IPS DF 19.7 (cell line): ENCODE measurements at places on chromosomes 2 and 18.

- no peak for DNase-seq
Observed at GRCh38 chr18:36496022-36496421, 198.5 kb downstream of the FHOD3 start.

DNA sequence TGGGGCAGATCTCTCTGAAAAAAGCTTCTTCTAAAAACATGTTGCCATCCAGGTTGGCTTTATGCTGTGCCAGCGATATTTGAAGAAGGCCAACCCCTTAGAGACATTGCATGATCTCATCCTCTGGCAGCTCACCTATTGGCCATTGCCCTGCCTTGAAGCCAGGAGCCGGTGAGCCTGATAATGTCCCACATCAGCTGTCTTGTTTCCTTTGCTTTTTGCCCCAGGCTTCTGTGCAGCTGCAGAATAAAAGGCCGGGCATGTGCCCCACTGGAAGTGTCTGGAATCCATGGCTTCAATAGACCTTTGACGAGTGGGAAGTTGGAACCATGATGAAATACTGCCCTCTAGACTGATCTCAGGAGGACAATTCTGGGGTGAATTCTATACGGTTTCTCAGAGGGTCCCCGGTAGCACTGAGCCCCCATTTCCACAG, 523.5 kb upstream of the ZEB2 start:
- DNase-seq: no peak

DNA sequence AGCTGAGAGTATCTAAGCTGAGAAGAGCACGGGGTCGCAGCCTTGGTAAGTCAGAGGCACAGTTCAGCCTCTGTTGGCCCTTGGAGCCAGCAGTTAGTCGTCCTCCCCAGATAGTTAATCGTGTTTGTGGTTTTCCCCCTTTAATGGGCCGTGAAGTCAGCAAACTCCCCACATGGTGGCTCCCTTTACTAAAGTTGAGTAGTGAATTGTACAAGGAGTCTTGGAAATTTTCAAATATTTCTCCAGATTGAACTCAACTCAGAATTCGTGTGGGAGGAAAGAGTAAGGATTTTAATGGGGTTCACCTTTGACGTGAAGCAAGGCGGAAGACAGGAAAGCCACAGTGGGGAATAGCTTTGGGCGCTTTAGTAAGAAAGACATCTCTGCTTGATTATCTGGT, 2.4 kb upstream of the ADCYAP1 start:
- no peak for DNase-seq

DNA sequence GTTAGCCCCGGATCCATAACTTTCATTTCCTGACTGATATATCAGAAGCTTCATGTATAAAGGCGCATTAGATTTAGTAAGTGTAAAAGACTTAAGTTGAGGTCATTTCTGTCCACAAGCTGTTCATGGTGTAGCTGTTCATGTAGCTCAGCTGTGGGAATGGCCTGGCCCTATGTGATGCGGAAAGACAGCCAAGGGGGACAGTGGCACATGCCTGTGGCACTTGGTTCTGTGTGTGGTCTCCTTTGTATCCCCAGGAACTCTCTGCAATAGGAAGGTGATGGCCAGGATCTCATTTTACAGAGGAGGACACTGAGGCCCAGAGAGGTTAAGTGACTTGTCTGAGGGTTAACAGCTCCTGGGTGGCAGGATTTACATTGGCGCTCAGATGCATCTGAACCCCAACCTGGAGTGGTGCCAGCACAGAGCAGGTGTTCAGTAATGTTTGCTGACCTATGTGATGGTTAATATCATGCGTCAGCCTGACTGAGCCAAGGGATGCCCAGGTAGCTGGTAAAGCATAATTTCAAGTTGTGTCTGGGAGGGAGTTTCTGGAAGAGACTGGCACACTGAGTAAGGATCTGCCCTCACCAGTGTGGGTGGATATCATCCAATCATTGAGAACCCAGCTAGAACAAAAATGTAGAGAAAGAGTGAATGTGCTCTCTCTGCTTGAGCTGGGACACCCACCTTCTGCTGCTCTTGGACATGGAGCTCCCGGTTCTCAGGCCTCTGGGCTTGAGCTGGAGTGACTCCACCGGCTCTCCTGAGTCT, 25.4 kb downstream of the HPCAL1 start:
- DNase-seq: no peak

GRCh38 chr2:120496235-120496634, 150.3 kb downstream of the INHBB start:
- DNase-seq: no peak

DNA sequence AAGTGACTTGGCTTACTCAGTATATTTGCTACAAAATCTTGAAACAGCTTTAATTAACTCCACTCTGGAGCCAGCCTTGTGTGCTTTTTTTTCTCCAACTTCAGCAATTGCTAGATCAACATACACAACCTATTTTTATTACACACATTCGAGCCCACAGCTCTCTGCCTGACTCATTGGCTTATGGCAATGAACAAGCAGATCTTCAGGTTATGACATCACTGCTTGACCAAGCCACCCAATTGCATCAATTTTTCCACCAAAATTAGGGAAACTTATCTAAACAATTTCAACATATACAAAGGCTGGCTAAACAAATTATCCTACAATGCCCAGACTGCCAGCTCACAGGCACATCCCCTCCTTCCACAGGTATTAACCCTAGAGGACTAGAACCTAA, 39.6 kb upstream of the PDK1 start:
- DNase-seq: no peak

DNA sequence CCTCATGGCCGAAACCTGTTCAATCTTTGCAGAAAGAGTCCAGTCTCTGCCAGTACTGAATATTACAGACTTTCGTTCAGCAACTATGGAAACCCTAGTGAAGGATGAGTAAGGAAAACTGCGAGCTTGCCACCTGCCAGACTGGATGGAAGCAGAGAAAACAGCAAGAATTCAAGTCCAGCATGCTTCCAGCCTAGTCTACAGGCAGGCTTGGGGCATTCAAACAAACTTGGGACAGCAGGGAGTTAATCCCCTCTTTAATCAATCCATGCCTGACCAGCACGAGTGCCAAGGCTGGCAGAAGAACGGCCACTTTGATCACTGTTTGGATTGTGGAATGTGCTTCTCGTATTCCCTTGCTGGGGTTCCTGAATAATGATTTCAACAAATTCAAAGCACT, 145.2 kb downstream of the EPHA4 start:
- no peak for DNase-seq

- no peak for DNase-seq
Observed at GRCh38 chr2:174566871-174567270, 30.7 kb downstream of the WIPF1 start.

GRCh38 chr2:210226223-210226622, 976 bp upstream of the ACADL start:
- DNase-seq: no peak

DNA sequence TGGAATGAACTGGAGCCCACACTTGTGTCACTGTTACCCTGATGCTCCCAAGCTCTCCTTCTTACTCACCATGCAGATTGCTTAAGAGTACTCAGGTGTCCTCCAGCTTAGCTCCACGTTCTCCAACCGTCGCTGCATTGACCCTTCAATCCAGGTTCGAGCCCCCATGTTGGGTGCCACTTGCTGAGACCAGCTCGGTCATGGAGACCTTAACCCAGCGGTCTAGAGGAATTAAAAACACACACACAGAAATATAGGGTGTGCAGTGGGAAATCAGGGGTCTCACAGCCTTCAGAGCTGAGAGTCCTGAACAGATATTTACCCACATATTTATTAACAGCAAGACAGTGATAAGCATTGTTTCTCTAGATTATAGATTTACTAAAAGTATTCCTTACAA, 229.1 kb upstream of the APCDD1 start:
- no peak for DNase-seq

- no peak for DNase-seq
Observed at GRCh38 chr18:48074929-48075706, 144.7 kb upstream of the SMAD2 start.

- DNase-seq: no peak
Observed at GRCh38 chr2:196983934-196984333, 57.4 kb upstream of the PGAP1 start.

DNA sequence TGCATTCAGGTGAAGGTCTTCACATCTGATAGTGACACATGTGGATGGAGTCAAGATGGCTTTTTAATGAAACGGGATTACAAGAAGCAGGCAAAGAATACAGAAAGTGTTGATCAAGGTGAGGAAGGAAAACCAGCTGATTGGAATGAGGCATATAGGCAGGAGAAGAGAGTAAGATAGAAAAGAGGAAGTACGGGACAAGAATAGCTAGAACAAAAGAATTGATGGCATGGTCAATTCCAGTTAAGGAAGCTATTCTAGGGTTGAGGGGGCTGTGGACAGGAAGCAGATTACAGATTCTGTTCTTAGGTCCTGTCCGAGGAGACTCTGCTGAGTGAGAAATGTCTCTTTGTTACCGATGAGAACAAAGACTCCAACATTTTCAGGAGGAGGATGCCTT, 13.2 kb upstream of the NCK2 start:
- no peak for DNase-seq

- DNase-seq: no peak
Observed at GRCh38 chr2:72897785-72898584, 10.8 kb downstream of the SPR start.

DNA sequence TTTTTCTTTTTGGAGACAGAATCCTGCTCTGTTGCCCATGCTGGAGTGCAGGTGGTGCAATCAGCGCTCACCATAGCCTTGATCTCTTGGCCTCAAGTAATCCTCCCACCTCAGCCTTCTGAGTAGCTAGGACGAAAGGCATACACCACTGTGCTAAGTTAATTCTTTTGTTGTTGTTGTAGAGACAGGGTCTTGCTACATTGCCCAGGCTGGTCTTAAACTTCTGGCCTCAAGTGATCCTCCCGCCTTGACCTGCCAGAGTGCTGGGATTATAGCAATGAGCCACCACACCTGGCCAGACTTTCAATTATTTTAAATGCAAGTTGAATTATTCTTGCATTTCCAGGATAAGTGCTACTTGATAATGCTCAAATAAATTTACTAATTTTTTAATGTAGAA, 126.5 kb downstream of the DTNB start:
- no peak for DNase-seq

GRCh38 chr2:138622613-138623012, 121.0 kb downstream of the SPOPL start:
- DNase-seq: no peak

- no peak for DNase-seq
Observed at GRCh38 chr2:134482131-134482723, 228.4 kb downstream of the MGAT5 start.

GRCh38 chr2:119696005-119696404, 17.0 kb downstream of the TMEM177 start:
- no peak for DNase-seq

DNA sequence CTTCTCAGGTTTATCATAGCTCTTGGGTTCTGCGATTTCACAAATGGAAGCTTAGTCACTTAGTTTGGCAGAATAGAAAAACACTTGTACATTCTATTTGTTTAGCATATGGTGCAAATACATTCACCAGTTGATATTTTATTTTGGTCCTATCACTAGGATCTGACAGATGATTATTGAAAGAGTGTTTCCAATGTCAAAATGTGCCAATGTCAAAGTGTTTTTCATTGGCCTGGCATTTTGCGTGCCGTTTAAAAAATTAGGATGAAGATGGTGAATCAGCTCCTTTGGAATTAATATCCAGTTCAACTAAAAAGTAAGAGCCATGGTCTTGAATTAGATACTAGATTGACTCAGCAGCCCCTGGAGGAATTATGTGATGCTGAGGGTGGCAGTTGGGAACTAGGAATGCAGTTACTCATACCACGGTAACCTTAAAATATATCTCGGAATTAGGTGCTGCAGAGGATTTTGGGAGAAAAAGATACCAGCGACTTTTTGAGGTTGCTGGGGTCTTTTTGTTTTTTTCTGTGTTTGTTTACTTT, 87.0 kb downstream of the SPHKAP start:
- no peak for DNase-seq

- DNase-seq: no peak
Observed at GRCh38 chr2:45731141-45731540, 79.7 kb downstream of the PRKCE start.

DNA sequence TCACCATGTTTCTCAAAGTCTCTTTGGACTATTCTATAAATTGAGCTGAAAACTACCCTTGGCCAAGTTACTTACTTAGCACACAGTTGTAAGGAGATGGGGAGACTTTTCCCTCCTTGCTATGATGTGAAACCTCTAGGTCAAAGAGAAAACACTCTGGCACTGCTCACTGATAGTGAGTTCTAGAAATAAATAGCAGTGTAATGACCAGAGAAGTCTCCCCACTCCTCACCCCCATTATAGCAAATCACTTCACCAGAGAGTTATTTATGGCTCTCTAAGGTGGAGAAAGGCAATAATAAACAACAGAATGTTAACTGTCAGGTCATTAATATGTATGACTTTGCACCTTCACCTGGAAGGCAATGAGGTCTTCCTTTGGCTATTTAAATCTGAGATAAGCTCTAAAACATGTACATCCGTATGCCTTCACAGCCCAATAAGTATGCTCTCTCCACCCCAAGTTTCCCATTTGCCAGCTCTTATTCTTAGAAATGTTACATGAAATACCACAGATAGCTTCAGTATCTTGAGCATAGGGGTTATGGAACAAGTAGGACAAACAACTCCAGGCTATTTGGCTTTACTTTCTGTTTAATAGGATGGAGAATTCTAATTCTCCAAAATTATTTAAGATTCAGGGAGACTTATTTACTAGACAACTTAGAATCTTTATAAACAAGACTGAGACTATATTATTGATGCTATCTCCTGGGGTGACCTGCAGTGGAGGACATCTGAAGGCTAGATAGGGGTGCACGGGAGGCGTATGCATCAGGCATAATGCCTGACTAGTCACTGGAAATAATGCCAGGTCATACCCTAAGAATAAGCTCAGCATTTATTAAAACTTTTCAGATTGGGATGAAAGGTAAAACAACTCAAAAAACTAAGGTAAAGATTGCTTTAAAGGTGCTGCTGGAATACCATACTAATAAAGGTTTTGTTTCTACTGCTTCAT, 65.3 kb upstream of the DTNB start:
- no peak for DNase-seq

DNA sequence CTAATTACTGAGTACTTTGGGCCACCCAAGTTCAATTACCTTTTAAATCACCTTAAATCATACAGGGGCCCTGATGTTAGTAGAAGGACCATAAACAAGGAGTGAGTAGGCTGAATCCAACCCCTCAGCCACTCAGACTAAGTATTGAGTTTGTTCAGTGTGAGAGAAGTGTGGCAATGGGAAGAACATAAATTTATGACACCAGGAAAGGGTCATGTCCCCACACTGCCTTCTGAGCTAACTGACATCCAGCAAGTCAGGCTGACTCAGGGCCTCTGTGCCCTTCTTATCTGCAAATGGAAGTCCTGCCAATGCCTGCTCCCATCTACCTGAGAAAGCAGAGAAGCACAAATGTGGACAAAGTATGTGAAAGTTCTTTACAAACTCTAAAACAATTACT, 12.9 kb downstream of the PLEKHM3 start:
- no peak for DNase-seq
